Stomach (tissue), 19 donors: ENCODE measurements at places on chromosomes 2 and 18. TPM values are rescaled to one million over a fixed set of nuclear protein-coding genes. Genes with fewer than 3 reads are reported as not detected.

DNA sequence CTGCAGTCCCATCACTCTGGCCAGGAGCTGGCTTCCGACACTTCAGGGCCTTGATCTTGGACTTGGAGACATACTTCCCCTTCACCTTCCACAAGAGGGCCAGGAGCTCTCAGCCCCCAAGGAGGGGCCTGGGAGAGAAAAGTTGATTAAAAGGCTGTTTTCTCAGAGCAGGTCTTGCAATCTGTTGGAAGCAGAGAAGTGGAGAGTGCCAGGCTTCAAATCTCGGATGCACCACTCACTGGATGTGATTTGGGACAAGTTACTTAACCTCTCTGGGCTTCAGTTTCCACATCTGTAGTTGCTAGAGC is 255.3 kb downstream of the CYP26B1 start:
- no peak for DNase-seq

DNA sequence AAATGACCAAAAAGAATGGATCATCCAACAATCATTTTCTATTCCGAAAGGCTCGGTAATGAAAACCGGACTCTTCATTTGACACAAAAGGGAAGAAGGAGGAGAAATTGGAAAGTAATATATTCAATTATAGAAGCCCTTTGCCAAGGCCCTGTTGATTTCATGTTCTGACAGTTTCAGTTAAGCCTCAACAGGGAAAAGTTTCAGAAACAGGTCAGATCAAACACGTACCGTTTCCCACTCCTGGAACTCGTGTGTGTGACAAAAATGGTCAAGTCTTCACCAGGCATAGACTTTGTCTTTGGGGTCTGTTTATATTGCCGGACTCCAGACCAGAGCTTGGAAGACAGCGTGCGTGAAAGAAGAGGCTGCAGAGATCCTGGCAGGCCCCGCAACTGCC is 101.3 kb upstream of the BCL2L11 start:
- no peak for DNase-seq

DNA sequence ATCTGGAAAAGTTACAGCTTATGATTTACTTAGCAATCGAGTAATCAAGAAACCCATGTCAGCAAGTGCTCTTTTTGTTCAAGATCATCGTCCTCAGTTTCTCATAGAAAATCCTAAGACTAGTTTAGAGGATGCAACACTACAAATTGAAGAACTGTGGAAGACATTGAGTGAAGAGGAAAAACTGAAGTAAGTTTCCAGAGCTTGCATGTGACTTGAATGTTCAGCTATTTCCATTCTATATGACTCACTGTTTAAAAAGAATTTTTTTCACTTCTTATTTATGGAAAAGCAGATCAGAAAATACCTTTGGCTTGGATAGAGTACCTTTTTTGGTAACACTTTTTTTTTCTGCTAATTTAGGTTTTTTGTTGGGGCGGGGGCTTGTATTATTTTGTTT is 70.7 kb downstream of the PMS1 start:
- DNase-seq, result no peak

The CRYGC gene
- total RNA-seq, result not detected

The PIEZO2 gene
- 0.89 TPM for total RNA-seq

DNA sequence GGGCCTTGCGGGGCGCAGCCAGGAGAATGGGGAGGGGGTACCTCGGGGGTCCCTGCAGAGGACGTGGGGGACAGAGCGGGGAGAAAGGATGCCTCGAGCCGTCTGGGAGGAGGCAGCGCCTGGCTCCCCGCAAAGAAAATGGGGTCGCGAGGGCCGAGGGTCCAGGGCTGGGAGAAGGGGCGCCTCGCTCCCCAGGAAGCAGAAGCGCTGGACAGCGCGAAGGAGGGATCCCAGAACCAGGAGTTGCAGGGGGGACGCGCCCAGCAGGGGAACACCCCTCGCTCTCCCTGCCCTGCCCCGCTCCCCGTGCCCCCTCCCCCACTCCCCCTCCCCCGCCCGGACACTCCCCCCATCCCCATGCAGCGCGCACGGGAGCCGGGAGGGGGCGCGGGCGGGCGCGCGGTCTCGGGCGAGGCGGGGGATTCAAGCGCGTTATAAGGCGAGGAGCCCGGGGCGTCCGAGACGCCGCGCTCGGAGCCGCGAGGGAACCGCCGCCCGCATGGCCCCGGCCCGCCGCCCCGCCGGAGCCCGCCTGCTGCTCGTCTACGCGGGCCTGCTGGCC is at the start of gene ERFE:
ERFE (plus strand) TSS at position 462 of the 562 bp plus-strand sequence; CDS start at position 500, 38 bp downstream.
- DNase-seq, result peak; percentile 83

- no peak for DNase-seq
These were observed 5.6 kb upstream of the DNMT3A start for GRCh38 chr2:25347205-25347815.

DNA sequence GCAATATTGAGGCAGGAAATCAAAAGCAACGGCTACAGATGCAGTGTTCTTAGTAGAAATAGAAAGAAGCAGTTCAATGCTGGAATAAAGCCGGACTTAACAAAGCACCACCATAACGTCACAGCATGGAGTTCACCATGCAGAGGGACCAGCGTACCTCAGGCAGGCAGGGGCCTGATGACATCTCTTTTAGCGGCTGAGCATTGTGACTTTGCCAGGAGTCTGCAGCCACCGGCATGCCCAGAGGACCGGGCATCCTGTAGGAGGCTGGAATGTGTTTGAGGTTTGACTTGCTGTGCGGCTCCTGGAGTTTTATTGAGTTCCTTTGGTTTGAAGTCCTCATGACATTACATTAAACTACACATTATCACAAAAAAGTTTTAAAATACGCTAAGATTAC is 139.8 kb downstream of the UXS1 start:
- DNase-seq, result no peak

GRCh38 chr18:42936289-42936688 is 179.2 kb downstream of the RIT2 start:
- DNase-seq, result no peak

DNA sequence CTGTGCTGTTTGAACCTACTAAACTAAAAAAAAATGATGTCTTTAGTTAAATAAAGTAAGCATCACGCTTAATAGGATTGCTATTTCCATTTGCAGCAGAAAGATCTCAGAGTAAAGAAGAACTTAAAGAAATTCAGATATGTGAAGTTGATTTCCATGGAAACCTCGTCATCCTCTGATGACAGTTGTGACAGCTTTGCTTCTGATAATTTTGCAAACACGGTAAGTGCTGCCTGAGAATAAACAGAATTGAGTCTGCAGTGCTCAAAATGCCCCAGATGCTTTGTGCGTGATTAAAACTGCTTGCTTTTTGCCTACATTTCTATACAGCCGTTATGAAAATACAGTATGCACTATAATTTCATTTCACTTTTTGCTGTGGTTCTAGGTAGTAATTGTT is 3.9 kb downstream of the CDCA7 start:
- DNase-seq, result no peak

GRCh38 chr2:134190062-134190806 is 63.6 kb upstream of the MGAT5 start:
- no peak for DNase-seq

GRCh38 chr2:113876503-113877387 is 13.1 kb upstream of the ACTR3 start:
- DNase-seq, result peak; percentile 95

The SP110 gene
- 24.6 TPM for total RNA-seq

The ALLC gene
- not detected for total RNA-seq

GRCh38 chr2:127347734-127348392 is 39.9 kb downstream of the MAP3K2 start:
- no peak for DNase-seq

DNA sequence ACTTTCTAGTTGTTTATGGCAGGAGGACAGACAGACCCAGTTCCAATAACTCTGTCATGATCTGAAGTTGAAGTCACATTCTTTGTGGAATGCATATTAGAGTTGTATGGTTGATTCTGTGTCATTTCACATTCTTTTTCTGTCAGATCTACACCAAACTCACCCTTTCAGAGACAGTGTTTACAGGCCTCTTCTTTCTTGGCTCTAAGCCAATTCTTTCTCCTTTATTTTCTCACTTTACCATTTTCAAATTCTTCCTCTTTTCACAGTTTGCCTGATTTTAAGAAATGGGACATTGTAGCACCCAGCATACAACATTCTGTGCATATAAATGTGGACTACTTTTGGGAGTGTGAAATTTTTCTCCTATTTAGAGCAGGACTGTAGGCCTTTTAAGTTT is 103.7 kb downstream of the CCDC85A start:
- DNase-seq, result no peak

- DNase-seq, result no peak
These were observed 56.4 kb upstream of the CCDC141 start for GRCh38 chr2:179106342-179106675.

DNA sequence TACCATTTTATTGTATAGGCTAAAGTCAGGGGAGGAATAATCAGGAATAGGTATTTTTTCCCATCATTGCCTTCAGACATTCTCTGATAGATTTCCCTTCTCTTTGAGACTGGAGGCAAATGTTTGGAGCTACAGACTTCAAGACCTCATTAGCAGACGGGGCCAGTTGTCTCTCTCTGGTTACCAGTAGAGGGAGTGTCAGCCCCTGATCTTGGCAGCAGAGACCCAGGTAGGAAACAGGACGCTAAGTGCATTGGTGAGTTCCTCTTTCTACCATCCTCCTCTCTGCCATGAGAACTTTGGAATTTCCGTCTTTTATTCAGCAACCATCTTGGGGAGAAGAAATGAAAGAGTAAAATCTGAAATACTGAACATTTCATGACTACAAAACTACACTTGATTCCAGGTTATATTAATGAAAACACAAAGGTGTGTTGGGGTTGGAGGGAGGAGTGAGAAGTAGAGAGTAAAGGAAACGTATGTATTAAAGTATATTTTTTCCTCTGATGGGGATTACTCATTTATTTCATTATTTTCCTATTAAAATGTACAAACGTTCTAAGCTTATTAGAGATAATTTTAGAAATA is 186.2 kb upstream of the GCFC2 start:
- DNase-seq, result peak; percentile 36

The C2orf15 gene
- total RNA-seq, result 5.1 TPM

The AQP4 gene
- not detected for total RNA-seq

GRCh38 chr2:128290356-128290755 is 28.3 kb downstream of the HS6ST1 start:
- no peak for DNase-seq

The CYP26B1 gene
- not detected for total RNA-seq

DNA sequence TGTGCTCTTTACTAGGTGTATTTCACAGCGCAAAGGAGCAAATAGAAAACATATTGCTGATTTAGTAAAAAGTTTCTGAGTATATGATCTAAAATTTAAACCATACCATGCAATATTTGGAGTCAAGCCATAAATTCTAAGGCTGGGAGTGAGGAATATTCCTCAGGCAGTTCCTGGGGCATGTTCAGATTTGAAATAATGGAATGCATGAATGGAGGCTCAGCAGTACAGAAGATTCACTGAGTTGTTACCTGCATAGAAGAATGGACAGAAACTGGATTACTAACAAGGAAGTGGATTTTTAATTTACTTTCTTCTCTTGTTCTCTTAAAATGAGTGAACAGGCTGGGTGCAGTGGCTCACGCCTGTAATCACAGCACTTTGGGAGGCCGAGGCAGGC is 441.0 kb upstream of the MAP2 start:
- DNase-seq, result no peak

The RAMP1 gene
- total RNA-seq, result 47.7 TPM

The OTOF gene
- 0.37 TPM for total RNA-seq

- DNase-seq, result no peak
These were observed 62.9 kb downstream of the EFR3B start for GRCh38 chr2:25104736-25105135.

GRCh38 chr18:51107082-51107481 is 77.1 kb downstream of the SMAD4 start:
- DNase-seq, result no peak

The FTCDNL1 gene
- total RNA-seq, result 2.8 TPM

- no peak for DNase-seq
These were observed 69.5 kb downstream of the ARL4C start for GRCh38 chr2:234427081-234428061.

The KATNAL2 gene
- total RNA-seq, result 3.7 TPM

- no peak for DNase-seq
These were observed 11.2 kb downstream of the KIAA2012 start for GRCh38 chr2:202084265-202084664.

The NDC80 gene
- total RNA-seq, result 5.9 TPM

- DNase-seq, result no peak
These were observed 102.8 kb downstream of the MYCN start for GRCh38 chr2:16043192-16043591.

GRCh38 chr2:225233234-225233633 is 166.3 kb upstream of the NYAP2 start:
- DNase-seq, result no peak

DNA sequence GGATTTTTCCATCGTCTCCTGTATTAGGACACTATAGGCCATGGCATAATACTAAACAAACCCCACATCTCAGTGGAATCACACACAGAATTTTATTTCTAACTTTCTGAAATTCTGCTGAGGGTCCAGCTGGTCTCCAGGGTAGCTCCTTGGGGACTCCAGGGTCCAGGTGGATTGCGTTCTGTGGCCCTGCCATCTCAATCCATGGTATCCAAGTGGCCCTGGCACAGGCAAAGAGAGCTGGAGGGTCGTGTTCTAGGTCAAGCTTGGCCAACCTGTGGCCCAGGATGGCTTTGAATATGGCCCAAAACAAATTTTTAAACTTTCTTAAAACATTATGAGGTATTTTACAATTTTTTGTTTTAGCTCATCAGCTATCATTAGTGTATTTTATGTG is 134.6 kb downstream of the CTIF start:
- DNase-seq, result no peak

- no peak for DNase-seq
These were observed 37.7 kb downstream of the COBLL1 start for GRCh38 chr2:164803776-164804466.

DNA sequence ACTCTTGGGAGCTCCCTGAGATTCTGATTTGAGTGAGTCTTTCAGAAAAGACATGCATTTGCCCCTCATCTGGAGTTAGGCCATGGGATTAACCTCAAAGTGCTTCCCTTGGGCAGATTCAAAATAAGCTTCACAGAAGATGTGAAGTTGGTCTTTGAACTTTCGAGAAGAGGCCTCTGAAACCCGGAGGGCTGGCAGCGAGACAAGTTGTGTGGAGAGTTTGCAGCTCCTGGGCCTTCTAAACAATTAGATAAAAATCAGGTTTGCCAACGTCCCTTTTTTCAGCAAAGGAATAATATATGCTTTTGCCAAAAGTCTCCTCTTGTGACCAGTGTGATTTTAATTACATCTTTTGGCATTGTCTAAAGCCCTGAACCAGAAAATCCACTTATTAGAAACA is 489.7 kb downstream of the SOX11 start:
- DNase-seq, result peak; percentile 25

- DNase-seq, result no peak
These were observed 79.5 kb downstream of the INPP4A start for GRCh38 chr2:98524168-98524567.

DNA sequence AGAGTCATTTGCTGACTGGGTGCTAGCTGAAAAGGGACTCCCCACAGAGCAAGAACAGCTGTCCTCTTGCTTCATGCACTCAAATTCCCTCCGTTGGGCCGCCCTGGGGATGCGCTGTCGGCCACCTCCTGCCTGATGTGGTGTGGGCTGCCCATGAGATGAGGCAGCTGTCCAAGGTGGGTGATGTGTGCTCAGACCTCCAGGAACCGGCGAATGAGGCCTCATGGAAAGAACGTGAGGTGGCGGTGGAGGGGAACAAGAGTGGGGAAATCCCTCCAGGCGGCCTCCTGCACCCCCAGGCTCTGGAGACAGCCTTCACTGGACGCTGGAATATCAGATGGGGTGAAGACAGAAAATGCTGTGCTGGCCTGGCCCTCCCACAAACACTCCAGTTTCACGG is 79.8 kb downstream of the LONRF2 start:
- DNase-seq, result peak; percentile 19

The NBEAL1 gene
- total RNA-seq, result 66.2 TPM

The IL1RL2 gene
- total RNA-seq, result not detected
